Stimulated activated CD4-positive, alpha-beta T cell treated with anti-CD3 and anti-CD28 coated beads, Interleukin-15, amount 100 ng/mL, for 1 hour (primary cell): ENCODE measurements at places on chromosomes 5 and 9.

DNA sequence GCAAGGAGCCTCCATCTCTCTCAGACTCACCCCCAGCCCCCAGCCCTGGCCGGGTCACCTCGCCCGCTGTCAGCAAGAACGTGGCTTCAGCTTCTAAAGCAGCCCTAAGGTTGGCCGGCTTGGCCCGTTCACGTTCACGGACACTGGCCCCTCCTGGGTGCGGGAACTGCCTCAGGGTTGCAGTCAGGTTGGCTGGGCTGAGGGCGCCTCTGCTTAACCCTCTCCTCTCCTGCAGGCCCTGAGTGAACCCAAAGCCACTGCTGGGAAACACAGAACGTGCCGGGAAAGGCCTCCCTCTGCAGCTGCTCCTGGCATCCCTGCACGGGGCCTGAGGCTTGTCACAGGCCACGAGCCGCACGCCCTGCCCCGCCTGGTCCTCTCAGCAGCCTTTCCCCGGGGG is 40.1 kb upstream of the UBAC1 start:
- DNase-seq: no peak

DNA sequence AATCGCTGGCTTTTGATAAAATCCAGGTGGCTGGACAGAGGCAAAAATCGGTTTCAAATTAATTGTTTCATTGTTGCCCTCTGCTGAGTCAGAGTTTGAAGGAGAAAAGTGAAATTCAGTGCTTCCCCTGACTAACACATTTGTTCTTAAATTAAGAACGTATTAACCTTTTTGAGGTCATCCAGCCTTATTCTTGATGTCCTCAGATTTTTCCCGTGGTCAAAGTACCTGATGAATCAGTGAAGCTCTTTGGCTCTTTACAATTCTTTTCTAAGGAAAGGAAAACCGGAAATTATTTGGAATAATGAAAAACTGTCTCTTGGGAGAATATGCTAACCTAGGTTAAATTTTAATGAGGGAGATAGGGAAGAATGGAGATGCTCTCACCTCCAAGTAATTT is 21.6 kb downstream of the OSMR start:
- no peak for DNase-seq

- DNase-seq: no peak
Measured at GRCh38 chr9:112789473-112789872, 38.9 kb downstream of the SNX30 start.

DNA sequence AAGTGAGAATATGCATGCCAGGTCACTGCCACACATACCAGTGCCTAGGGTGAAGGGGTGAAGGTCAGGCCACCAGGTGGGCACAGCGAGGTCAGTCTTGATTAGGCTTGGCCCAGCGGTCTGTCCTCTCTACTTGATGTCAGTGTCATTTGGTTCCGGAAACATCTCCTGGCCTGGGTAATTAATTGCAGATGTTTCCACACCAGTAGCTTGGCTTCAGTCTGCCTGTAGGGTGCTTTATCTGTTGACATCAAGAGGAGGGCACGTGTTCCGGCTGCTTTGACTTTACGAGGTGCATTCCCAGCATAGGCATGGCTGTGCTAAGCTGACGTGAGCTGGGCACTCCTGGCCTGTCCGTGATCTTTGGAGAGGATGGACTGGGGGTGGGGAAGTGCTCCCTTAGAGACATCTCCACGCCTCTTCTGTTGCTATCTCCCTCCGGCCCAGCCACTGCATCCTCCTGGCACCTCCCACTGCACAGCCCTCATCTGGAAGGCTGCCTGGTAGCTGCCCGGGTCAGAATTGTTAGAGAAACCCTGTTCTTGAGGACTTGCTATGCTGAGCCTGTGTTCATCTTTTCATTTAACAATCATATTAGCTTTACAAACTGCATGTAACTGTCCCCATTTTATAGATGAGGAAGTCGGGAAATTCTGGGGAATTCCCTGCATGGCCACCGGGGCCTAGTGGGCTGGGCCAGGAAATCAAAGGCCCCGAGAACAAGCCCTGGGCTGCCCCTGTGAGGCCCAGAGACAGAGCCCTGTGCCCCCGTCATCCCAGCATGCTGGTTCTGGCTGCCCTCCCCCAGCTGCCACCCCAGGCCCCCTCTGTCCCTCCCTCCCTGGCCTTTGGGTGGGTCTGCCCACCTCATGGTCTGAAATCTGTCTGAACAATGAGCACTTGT is 29.1 kb downstream of the JADE2 start:
- peak; percentile 12 for DNase-seq

DNA sequence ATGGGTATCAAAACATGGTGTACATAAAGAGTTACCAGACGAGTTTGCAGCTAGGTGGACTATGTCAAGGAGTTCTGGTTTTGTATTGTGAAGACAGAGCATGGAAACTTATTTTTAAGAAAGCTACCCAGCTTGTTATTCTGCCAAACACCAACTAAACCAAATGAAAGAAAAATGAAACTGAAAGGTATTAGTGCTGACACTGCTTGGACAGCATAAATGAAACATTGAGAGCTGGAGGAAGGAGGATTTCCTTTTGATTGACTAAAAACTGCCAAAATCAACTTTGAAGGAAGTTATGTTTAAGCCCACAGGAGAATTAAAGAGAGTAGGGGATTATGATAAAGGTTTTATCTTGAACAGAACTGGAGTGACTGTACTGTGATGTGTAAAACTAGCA is 766.2 kb downstream of the PTPRD start:
- no peak for DNase-seq

- no peak for DNase-seq
Measured at GRCh38 chr5:80507663-80508062, 19.8 kb downstream of the FAM151B start.

GRCh38 chr5:172410662-172411483 is 43.5 kb downstream of the SH3PXD2B start:
- no peak for DNase-seq

DNA sequence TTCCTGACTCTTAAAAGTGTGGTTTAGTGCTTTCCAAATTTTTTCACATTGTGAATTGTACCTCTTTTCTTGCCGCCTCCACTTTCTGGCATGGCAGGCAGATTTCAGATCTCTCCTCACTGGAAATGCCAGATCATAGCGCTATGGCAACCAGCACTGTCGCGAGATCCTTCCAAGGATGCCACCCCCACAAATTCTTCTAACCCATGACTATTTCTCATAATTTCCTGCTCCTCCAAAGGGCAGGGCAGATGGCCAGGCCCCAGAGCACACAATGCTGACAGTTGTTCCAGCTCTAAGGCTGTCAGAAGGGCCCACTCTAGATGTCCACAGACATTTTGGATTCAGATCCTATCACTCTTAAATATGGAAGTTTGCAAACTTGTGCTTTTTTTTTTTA is 446.2 kb upstream of the RIOK2 start:
- DNase-seq: no peak

DNA sequence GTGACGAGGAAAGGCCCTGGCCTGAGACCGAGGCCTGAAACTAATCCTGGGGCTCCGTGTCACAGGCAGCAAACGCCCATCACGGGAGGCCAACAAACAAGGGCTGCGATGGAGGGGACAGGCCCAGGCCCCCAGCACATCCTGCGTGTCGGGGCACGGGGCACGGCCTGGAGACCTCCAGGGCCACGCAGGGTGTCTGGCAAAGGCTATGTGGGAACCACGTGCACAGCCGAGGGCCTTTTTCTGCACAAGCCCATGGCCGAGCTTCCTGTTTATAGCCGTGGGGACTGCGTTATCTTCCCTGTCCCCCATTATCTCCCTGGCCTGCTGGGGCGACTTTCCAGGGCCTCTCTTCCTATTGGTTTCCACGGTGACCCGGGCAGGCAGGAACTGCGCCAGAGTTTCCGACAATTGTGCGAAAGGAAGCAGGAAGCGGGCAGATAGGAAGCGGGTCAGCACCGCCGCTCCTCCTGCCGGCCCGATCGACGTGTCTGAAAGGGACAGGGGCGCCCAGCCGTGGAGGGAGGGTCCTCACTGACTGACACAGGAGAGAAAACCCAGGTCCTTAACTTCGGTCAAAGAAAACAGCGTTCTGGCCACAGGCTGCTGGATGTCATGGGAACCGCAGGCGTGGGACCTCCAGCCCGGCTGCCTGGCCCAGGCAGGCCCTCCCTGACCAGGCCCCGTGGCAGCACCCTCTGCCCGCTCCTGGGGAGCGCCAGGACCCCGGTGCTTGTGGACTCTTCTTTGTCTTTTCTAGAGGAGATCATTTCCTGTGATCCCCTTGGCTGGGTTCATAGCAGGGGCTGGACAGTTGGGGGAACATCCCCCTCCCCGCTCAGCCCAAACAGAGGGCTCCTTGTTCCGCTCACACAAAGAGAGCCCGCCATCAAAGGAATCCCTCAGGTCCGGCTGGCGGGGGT is 29.1 kb upstream of the SEC16A start:
- DNase-seq: no peak

DNA sequence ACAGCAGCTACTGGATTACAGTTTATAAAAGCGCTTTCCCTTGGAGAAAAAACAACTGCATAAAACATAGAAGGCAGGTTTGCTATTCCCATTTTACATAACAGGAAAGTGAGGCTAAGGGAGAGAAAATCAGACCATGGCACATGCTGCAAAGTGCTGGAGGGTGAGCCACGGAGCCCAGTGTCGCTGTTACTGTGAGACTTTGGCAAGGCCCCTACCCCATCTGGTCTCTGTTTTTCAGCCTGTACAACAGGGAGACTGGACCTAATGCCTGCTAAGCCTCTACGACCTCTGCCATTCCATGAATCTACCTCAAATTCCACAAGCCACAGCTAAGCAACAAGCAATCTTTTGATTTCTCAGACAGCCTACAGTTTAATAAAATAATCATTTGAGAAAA is 139.2 kb downstream of the GABBR2 start:
- DNase-seq: no peak

DNA sequence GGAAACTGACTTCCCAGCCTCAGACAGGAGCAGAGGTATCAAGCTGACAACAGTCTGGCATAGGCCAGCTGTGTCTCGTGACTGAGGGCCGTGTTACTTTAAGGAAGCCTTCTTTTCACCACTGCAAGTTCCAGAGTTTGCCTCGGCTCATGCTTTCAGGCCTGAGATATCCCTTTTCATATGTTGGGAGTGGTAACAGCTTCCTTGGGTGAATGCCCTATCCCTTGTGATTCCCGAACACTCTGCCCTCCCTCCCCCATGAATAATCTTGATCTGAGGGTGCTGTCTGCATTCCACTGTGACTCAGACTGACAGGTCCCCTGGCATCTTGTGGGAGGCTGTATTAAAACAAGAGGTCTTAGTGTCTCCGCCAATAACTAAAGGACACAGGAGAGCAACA is 49.7 kb upstream of the ARL15 start:
- no peak for DNase-seq

DNA sequence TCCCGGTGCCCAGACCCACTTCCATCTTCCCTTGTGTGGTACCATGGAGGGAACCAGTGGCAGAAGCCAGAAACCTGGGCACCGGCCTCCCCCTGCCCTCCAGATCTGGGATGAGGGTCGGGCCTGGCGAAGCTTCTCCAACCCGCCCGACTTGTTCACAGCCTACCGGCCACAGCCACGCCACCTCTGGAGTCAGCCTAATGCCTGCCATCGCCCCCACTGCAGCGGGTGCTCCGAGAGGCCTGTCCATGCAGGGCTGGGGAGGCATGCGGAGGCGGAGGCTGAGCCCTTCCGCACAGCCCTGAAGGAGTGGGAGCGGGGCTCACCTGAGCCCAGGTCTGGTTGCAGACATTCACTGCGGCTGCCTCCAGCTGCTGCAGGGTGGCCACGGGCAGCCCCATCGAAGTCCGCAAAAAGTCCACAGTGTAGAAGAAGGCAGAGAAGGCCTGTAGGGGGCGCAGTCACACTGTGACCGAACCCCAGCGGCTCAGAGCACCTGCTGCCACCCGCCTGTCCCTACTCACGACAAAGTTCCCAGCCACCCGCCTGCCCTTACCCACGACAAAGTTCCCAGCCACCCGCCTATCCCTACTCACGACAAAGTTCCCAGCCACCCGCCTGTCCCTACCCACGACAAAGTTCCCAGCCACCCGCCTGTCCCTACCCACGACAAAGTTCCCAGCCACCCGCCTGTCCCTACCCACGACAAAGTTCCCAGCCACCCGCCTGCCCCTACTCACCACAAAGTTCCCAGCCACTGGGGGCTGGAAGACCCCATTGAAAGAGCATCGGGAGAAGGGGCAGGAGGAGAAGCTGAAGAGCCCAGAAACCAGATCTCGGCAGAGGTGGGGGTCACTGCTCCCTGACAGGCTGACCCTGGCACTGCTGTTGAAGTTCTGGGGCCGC is 3.8 kb upstream of the NPDC1 start:
- no peak for DNase-seq

DNA sequence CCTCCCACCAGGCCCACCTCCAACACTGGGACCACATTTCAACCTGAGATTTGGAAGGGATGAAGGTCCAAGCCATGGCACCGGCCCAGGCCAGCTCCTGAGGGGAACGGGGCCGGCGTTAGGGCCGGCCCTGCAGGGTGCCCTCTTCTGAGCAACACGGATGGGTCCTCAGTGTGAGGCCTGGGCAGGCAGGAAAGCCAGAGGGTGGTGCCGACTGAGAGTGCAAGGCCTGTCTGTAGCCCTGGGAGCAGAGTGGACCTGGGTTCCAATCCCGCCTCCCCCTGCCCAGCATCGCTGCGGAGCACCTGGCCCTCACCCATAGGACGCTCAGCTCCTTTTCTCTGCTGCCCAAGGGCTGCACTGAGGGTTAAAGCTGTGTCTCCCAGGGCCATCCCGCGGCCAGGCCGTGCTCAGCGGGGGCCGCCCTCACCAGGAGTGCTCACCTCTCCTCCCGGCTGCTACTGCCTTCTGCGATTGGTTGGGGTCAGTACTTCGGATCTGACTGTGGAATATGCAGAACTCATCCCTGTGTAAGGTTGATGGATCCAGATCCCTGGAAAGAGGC is 44.1 kb upstream of the FCN2 start:
- DNase-seq: no peak

GRCh38 chr5:137350791-137351190 is 148.3 kb downstream of the SPOCK1 start:
- DNase-seq: no peak

- DNase-seq: no peak
Measured at GRCh38 chr9:106621313-106622163, 241.4 kb upstream of the ZNF462 start.

GRCh38 chr5:178206166-178207101 is 2.1 kb downstream of the HNRNPAB start:
- no peak for DNase-seq

DNA sequence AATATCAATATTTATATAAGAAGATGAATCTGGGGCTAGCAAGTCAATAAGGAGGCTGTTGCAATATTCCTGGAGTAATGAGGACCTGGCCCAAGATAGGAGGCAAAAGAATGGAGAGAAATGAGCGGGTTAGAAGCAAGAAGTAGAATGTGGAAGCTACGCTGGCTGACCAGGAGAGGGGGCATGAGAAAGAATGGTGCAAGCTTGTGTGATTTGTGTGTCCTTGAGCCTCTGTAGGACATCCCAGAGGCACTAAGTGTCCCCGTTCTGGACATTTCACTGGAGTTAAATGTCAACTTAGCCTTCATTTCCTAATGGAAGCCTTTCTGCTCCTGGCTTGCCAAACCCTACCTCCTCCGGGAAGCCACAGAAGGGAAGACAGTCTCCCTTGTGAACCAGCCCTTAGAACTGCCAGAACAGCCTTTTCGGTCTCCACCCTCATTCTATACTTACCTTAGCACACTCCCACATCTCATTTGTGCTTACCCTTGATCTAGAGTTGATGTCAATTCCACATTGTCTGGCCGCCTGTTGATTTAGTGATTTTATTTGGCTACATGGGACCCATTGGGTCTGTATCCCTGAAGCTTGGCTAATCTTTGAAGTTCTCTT is 6.7 kb upstream of the PDE6A start:
- no peak for DNase-seq

- no peak for DNase-seq
Measured at GRCh38 chr9:134597957-134598883, 43.4 kb upstream of the COL5A1 start.

- DNase-seq: no peak
Measured at GRCh38 chr9:93288891-93289883, 105.2 kb downstream of the WNK2 start.

GRCh38 chr9:137350696-137351584 is 48.9 kb upstream of the NRARP start:
- no peak for DNase-seq
